ENCODE measurements at places on chromosomes 11 and 22. TPM values are rescaled to one million over a fixed set of nuclear protein-coding genes. Genes with fewer than 3 reads are reported as not detected.

The ACRV1 gene
- not detected for total RNA-seq

The PARVA gene
- 56.6 TPM for total RNA-seq

The OSM gene
- 4.5 TPM for total RNA-seq

- H3K4me1 ChIP-seq = no peaks in the 10 kb centered on the region
- H3K27me3 ChIP-seq = no peaks in the 10 kb centered on the region
- H3K36me3 ChIP-seq = no peaks in the 10 kb centered on the region
- no peak overlapping the region for H3K4me3 ChIP-seq
- H3K27ac ChIP-seq = no peak overlapping the region
- no peak for DNase-seq
These were observed 55.7 kb upstream of the OR5AN1 start for GRCh38 chr11:59302991-59303390.

DNA sequence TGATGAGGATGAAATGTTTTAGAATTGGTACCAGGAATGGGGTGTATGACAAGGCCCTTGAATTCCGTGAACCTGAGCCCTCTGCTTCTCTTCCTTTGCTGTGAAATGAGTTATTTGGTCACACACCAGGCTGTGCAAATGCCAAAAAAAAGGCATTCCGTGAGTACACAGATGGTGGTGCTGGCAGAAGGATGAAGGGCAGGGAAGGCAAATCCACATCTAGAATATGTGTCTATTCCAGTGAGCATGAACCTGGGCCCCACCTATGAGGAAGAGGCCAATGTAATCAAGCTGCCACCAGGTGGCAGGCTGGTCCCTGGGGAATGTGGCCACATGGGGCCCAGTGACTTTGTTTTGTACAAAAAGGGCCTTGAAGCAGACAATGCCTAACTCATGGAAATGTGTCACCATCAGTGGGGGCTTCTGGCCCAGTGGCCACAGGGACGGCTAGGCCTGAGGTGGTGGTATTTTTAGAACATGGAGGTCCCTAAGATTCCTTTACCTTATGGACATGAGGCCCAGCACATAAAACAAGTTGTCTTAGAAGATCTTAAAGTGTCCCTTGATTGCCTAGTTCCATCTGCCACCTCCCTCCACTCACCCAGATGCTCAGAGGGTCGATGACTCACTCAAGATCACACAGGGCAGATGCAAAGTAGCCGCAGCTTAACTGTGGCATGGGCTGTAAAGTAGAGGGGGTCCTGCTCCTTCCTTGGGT, 3.9 kb upstream of the RNF215 start:
- H3K4me1 ChIP-seq = peaks cover 22% of the 10 kb centered on the region
- H3K36me3 ChIP-seq = no peaks in the 10 kb centered on the region
- peaks cover 9% of the 10 kb centered on the region for H3K27me3 ChIP-seq
- no peak overlapping the region for H3K27ac ChIP-seq
- peak; percentile 92 for DNase-seq
- no peak overlapping the region for H3K4me3 ChIP-seq

DNA sequence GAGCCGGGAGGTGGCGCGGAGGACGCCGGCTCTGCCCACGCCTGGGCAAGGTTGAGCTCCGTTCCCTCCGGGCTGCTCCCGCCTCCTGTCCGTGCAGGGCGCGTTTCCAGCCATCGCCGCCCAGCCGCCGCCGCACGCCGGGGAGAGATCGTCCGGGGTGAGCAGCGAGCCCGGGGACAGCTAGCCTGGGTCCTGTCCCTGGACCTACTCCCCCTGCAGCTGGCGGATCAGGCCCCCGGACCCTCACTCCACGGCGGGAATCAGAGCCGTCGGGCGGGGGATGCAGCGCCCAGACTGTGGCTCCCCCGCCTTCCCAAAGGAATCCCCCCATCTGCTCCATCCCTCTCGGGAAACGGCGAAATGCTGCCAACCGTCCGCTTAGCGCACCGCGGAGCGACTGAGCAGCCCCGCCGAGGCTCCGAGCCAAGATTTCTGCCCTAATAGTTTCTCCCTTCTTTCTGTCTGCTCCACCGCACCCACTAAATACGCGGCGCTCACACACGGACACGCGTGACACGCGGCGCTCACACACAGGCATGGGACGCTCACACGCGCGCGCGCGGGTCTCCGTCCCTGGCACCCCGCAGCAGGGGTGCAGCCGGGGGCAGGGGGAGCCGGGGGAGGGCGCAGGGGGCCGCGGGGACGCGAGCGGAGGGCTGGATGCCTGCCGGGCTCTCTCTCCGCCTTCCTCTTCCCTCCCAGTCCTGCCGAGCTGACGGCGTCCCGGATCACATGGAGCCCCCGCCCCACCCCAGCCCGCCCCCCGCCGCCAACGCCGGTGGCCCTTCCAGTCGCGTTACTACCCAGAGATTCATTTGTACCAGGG, at the start of gene KCNJ5:
Gene KCNJ5, plus strand, starts transcription at position 814 of the 826 bp plus-strand sequence. CDS start 19,918 bp downstream, outside the sequence.
- no peak for DNase-seq
- H3K36me3 ChIP-seq = no peaks in the 10 kb centered on the region
- peaks cover 3% of the 10 kb centered on the region for H3K4me1 ChIP-seq
- H3K4me3 ChIP-seq = peak within 1 kb of the TSS; percentile 55
- H3K27me3 ChIP-seq = no peaks in the 10 kb centered on the region

DNA sequence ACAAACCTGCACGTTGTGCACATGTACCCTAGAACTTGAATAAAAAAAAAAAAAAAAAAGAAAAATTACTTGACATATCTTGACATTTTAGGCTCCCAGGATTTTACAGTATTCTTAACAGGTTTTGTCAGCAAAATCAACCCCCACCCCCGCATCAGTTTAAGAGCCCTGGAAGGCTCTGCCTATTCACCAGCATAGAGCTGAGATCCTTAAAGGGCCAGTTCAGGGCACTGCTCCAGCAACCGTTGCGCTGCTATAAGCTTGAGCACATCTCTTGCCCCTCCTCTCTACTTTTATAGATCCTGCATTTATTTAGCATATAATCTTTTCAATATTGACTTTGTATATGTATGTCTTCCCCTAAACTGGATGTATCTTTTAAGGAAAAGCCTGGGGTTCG, 697 bp upstream of the PAFAH1B2 start:
- H3K27ac ChIP-seq = peak overlapping the region; percentile 95
- H3K36me3 ChIP-seq = no peaks in the 10 kb centered on the region
- peaks cover 51% of the 10 kb centered on the region for H3K4me1 ChIP-seq
- H3K4me3 ChIP-seq = peak overlapping the region; percentile 95
- DNase-seq = no peak
- no peaks in the 10 kb centered on the region for H3K27me3 ChIP-seq

DNA sequence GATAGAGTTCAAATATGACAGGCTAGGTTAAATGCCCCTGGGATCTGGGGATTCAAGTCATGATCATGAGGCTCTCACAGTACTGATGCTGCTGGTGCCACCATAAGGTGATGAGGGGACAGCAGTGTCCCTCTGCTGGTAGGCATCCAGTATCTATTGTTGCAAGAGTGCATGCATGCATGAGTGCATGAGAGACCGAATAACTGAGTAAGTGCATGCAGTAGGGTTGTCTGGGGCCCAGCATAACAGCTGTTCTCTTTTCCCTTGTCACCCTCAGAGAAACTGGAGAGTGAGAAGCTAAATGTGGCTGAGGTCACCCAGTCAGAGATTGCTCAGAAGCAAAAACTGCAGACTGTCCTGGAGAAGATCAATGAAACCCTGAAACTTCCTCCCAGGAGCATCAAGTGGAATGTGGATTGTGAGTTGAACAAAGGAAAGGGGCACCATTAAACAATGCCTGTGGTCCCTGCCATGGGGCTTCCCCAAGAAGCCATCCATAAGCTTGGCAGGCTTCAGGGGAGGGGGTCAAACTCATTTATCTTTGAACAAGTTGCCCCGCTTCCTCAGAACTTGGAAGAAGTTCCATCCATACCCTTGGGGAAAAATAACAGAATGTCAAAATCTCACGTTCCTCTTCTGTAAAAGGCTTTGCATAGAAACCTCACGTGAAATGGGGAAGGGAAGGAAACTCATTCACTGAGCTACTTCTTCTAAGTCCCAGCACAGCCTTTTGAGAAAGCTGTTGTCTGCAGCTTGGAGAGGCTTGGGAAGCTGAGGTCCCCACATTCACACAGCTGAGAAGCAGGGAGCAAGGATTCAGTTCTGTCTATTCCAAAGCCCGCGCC, 119.0 kb downstream of the PARVA start:
- DNase-seq = no peak
- H3K36me3 ChIP-seq = no peaks in the 10 kb centered on the region
- H3K4me1 ChIP-seq = no peaks in the 10 kb centered on the region
- H3K27me3 ChIP-seq = no peaks in the 10 kb centered on the region
- H3K27ac ChIP-seq = no peak overlapping the region
- no peak overlapping the region for H3K4me3 ChIP-seq

DNA sequence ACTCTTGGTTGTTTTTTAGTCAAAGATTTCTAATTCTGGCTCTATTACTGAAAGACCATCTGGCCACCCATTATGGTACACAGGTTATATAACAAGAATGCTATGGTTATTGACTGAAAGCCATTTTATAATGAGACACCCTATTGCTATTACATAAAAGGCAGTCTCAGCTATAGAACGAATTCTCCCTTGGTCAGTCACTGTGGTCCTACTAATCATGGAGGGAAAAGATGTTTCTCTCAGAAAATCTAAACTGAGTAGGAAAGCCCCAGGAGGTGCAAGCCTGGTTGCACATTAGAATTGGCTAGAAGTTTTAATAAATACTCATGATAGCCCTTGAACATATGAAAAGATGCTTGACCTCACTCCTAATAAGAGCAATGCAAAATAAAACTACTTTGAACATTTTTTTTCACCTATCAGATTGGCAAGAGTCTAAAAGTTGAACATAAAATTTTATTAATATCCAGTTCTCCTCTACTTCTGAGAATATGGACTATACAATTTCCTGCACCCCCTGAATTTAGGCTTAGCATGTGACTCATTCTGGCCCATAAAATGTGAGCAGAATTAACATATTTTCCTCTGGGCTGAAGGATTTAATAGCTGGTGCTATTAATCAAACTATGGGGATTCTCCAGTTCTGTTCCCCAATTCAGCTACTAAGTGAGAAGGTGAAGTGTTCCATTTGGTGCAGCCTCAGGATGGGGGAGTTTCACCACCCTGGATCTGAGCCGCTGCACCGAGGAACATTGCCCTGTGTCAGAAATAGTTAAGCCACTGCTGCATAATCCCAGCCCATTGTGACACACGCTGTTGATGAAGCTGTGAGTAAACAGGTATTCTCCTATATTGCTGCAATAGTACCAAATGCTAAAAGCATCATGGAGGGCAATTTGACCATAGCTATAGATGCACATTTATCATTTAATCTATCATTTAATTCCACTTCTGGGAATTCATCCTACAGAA, 11.5 kb upstream of the CRKL start:
- no peak overlapping the region for H3K27ac ChIP-seq
- H3K4me1 ChIP-seq = no peaks in the 10 kb centered on the region
- DNase-seq = no peak
- no peak overlapping the region for H3K4me3 ChIP-seq
- H3K27me3 ChIP-seq = no peaks in the 10 kb centered on the region

- H3K27ac ChIP-seq = no peak overlapping the region
- H3K4me3 ChIP-seq = no peak overlapping the region
- no peaks in the 10 kb centered on the region for H3K36me3 ChIP-seq
These were observed 25.4 kb downstream of the TP53AIP1 start for GRCh38 chr11:128917144-128917724.

GRCh38 chr11:94788396-94788795, 20.2 kb downstream of the AMOTL1 start:
- H3K4me3 ChIP-seq = no peak overlapping the region
- H3K27ac ChIP-seq = no peak overlapping the region
- H3K36me3 ChIP-seq = no peaks in the 10 kb centered on the region
- H3K4me1 ChIP-seq = peaks cover 60% of the 10 kb centered on the region
- H3K27me3 ChIP-seq = no peaks in the 10 kb centered on the region
- DNase-seq = no peak

DNA sequence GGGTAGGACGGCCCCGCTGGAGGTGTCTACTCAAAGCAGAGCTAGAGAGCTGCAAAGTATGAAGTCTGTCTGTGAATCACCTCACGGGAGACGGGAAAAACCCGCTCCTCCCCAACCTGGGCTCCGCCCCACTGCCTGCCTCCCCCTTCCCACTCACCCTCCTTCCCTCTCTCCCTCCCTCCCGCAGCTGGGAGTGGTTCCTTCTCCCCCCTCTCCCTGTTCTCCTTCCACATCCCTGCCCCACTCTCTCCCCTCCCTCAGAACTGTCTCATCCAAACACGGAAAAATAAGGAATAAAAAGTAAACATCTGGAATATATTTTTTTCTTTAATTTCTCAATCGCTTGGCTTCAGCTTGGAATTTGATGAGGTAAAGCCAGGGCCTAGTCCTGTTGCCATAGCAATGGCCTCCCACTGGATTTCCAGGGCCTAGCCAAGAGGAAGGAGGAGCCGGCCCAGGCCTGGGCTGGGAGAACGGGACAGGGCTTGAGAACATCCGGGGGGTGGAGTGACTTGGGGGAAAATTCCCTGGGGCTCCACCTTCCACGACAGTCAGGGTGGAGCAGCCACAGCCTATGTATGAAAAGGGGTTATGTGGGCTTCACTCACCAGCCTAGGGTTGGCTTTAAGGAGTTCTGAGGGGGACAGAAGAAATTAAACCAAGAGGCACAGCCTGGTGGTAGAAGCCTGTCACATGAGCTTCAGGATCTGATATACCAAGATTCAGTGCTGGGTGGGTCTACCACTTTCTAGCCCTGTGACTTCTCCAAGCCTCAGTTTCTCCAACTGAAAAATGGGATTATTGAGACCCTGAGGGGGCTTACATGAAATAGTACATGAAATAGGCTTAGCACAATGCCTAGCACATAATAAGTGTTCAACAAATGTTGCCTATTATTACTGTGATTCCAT, 2.2 kb downstream of the TNKS1BP1 start:
- H3K27ac ChIP-seq = peak overlapping the region; percentile 65
- DNase-seq = no peak
- no peaks in the 10 kb centered on the region for H3K27me3 ChIP-seq
- peak overlapping the region; percentile 71 for H3K4me3 ChIP-seq

DNA sequence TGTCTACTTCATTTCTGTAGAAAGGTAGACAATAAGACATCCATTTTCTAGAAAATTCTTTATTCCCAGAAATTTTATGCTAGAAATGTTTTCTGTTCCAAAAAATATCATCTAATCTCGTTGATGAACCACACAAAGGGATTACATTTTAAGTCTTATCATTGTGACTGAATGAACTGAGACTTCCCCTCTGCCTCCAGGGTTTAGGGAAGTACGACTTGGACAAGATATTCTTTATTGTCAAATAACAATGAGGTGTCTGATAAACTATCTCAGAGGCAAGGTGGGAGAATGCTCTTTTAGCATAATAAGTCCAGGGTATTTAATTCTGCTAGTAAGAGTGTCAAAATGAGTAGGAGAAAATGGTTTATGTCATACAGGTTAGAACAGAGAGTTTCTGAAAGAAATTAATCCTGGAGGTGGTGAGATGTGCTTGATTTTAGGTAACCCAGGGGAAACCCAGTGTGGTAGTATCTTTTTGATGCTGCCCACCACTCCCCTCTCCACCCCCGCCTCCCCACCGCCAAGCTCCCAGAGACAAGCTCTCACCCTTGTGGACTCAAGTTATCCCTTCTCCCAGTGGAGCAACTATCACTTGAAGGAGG, 100.6 kb downstream of the CD44 start:
- H3K27me3 ChIP-seq = no peaks in the 10 kb centered on the region
- H3K36me3 ChIP-seq = no peaks in the 10 kb centered on the region
- DNase-seq = no peak

- H3K27ac ChIP-seq = no peak overlapping the region
- peaks cover 16% of the 10 kb centered on the region for H3K4me1 ChIP-seq
- no peak for DNase-seq
- no peak overlapping the region for H3K4me3 ChIP-seq
- H3K27me3 ChIP-seq = no peaks in the 10 kb centered on the region
- H3K36me3 ChIP-seq = peaks cover 81% of the 10 kb centered on the region
These were observed 22.8 kb downstream of the CTTN start for GRCh38 chr11:70421123-70421522.

- no peaks in the 10 kb centered on the region for H3K4me1 ChIP-seq
- no peaks in the 10 kb centered on the region for H3K27me3 ChIP-seq
- no peak overlapping the region for H3K4me3 ChIP-seq
- no peak for DNase-seq
- no peaks in the 10 kb centered on the region for H3K36me3 ChIP-seq
These were observed 49.9 kb downstream of the TENM4 start for GRCh38 chr11:79390923-79391322.

Data from spleen (tissue), 13 donors.